ENCODE measurements at places on chromosomes 7 and 10.

DNA sequence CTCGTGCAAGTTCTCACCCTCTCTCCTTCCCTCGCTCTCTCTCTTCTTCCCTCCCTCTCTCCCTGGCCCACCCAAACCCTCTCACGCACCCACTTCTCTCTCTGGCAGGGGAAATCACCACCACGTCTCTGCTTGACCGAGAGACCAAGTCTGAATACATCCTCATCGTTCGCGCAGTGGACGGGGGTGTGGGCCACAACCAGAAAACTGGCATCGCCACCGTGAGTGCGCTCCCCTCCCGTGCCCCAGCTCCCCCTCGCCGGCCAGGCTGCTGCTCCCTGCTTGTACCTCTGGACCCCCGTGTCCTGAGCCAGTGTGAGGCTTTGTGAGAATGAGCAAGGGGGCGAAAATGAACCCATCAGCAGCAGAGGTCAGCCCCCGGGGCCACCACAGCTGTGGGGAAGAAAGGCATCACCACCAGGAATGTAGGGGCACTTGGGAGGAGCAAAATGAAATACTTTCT is 25.5 kb downstream of the C10orf105 start:
- no peak for DNase-seq

- DNase-seq = no peak
Observed at GRCh38 chr10:11425296-11425610, 186.2 kb downstream of the USP6NL start.

- peak; percentile 59 for DNase-seq
Observed at GRCh38 chr10:131972474-131973071, 9.2 kb downstream of the BNIP3 start.

GRCh38 chr7:102410918-102411317 is 14.8 kb downstream of the PRKRIP1 start:
- DNase-seq = no peak

DNA sequence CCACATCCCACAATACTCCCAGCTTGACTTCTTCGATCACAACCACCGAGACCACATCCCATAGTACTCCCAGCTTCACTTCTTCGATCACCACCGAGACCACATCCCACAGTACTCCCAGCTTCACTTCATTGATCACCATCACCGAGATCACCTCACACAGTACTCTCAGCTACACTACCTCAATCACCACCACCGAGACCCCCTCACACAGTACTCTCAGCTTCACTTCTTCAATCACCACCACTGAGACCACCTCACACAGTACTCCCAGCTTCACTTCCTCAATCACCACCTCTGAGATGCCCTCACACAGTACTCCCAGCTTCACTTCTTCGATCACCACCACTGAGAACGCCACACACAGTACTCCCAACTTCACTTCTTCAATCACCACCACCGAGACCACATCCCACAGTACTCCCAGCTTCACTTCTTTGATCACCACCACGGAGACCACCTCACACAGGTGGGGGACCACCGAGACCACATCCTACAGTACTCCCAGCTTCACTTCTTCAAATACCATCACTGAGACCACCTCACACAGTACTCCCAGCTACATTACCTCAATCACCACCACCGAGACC is 8.6 kb downstream of the MUC3A start:
- no peak for DNase-seq

GRCh38 chr7:107059468-107059867 is 15.0 kb downstream of the PRKAR2B start:
- no peak for DNase-seq

DNA sequence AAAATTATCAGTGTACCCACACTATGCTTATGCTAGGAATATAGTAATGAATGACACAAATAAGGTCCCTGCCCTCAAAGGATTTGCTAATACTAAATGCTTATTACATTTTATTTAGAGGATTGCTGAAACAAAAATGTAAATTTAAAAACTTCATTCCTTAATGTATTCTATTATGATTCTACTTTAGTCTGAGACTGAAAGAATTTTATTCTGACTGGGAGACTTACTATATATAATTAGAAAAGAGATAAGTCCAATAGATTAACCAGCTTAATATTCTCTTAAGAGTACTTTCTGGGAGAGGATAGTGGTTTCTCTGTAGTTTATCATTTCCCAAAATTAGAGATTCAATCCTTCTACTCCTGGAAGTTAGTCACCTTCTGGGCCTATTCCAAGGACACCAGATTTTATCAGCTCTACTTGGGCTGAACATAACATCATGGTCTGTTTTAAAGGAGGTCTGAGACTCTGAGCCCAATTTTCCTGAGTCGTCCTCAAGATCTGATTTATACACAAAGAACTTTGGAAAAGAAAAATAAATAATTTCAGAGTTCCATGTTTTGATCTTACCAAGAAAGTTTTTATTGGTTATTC is 41.1 kb downstream of the ASZ1 start:
- DNase-seq = no peak

DNA sequence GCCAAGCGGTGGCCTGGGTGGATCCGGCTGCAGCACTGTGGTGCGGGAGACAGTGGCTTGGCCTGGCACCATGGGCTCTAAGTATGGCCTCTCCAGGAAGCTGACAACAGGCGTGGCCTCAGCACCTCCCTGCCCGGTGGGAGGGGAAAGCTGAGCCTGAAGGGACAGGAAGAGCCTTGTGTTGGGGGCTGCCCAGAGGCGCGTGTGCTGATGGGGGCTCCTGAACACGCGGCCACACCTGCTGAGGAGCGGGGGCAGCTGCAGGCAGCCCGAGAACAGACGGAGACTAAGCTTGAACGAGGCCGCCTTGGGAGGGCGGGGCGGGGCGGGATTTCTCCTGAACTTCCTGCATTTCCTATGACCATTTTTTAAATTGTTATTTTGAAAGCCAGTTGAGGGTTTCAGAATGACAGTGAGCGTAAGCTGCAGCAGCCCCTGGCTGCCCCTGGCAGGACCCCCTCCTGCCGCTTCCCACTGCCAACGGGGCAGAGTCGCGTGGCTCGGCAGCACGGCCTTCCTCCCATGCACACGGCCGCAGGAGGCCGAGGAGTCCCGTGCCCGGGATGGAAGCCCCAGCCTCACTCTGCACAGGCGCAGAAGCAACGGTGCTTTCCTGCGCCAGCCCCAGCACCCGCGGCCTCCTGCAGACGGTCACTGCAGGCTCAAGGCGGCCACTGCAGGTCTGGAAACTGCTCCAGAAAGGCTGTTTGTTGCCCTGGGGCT is 43.2 kb downstream of the DPYSL4 start:
- DNase-seq = peak; percentile 72

- DNase-seq = no peak
Observed at GRCh38 chr10:69338547-69339450, 60.5 kb downstream of the HK1 start.

DNA sequence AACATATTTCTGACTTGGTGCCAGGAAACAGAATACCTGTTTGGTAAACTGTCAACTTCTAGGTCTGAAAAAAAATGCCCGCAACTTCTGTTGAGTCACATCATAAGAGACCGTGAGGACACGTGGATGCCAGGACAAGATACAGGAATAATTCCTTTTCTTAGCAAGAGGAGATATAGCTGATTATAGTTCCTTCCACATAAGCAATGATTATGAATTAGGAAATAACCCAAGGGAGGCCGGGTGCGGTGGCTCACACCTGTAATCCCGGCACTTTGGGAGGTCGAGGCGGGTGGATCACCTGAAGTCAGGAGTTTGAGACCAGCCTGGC is 75.2 kb downstream of the CDC123 start:
- DNase-seq = no peak

GRCh38 chr7:119197877-119198527 is 973.5 kb downstream of the ANKRD7 start:
- no peak for DNase-seq

DNA sequence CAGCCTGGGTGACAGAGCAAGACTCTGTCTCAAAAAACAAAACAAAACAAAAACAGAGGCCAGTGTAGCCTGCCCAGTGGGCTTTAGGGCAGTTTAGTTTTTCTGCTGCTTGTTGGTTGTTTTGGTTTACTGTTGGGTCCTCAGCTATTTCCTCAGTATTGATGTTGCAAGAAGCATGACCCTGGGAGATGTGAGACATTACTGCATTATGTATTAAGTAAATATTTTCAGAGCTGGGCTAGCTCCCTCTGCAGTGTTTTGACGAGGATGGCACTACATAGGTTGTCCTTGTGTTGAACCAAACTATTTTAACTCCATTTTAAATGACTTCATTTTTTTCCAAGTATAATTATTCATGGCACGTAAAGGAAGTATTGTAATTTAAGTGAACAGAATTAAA is 4.8 kb downstream of the AKAP9 start:
- no peak for DNase-seq

DNA sequence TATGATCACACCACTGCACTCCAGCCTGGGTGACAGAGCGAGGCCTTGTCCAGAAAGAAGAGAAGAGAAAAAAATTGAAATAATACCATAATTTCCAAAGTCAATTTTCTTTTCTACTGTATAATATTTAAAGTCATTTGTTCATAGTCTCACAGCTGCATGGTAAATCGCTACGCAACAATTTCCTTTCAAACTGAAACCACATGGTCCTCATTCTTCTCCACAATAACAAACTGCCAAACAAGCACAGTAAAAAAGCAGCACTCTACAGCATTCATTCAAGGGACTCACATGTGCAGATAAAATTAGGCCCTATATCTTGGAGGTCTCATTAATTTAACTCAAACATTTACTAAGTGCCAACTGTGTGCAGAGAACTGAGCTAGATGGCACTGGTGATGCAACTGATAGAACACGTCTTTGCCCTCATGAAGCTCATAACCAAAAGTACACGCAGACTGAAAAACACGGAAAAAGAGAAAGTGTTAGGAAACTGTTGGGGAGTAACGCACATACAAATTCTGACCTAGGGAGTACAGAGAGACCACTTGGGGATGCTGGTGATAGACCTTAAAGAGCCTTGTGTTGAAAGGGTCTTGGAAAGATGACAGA is 68.4 kb upstream of the SRRM3 start:
- no peak for DNase-seq

DNA sequence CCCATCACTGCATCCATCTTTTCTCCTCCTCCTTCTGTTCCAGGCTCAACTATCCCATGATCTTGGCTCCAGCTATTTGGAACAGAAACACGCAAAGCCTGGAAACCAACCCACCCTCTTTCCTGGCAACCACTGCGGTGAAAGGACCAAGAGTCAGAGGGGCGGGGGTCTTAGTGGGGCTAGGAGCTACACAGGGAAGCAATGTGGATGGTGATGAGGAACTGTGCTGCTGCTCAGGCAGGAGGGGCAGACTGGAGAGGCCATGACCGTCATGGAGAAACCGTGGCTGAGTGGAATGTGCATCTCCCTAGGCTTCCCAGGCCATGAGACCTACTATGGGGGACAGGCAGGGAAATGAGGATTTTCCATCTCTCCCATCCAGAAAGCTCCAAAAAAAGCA is 25.6 kb downstream of the PLAC9 start:
- DNase-seq = no peak

DNA sequence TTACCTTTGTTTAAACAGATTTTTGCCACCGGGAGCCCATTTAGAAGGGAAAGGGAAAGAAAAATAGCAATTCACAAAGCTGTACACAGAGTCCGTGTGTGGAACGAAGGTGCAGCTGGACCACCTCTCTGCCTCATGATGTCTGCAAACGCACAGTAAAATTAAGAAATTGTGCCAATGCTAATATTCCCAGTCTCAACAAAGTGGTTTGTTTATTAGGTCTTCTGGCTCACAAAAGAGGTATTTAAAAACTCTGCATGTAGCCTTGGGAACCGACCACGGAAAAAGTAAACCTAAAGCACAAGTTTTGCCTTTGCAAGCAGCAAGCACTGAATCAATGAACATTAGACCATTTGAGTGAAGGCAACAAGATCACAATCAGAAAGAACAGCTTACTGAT is 57.7 kb downstream of the CREB3L2 start:
- DNase-seq = no peak

DNA sequence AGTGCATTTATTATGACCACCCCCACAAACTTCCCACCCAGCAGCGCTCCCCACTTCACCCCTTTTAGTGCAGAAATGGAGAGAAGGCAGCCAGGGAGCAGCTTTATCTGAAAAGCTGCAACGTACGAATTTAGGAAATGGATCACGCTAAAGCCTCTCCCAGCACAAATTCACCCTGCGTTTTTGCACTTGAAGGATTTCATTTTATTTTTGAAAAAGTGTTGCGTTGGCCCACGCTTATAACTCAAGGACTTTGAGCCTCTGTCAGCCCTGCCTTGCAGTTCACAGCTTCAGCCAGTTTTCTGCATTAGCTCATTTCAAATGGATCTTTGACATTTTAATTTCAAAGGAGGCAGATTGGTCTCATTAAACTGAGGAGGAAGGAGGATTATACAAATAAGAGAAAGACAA is 556.1 kb downstream of the KCNMA1 start:
- no peak for DNase-seq

GRCh38 chr10:30059209-30060107 is at the start of gene JCAD:
JCAD (minus strand) TSS chr10:30059586; CDS start chr10:30047812, 11,774 bp downstream.
- DNase-seq = peak; percentile 50

DNA sequence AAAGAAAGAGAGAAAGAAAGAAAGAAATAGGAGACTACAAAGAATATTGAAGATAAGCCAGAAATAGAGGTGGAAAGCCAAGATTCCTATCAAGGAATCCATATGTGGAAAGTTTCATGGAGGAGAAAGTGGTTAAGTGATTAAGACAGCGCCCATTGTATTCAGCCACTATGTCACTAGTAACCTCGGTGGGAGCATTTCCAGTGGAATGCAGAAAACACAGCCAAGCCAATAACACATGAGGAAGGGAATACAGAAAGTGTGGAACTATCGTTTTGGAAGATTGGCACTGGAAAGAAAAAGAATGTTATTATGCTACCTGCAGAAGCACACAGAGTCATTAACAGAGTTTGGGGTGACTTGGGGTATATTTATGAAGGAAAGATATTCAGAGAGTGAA is 2.7 kb downstream of the MGAM2 start:
- DNase-seq = no peak

GRCh38 chr10:71766717-71767419 is 6.5 kb downstream of the VSIR start:
- no peak for DNase-seq

DNA sequence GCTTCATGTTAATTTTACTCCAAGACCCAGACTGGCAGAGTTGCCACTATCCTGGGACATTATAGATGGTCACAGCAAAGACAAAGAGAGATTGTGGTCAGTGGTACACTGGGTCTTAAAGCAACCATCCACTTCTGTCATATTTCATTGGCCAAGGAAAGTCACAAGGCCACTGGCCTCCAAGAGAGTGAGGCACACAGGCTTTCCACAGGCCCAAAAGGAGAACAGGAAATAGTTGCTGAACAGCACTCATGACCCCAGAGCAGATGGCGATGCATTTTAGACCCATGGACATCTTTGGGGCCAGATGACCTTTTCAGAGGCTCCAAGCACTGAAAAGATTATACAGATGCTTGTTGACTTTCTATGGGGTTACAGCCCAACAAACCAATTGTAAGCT is 97.4 kb downstream of the ARID5B start:
- no peak for DNase-seq

- no peak for DNase-seq
Observed at GRCh38 chr10:75013007-75013406, 98.4 kb upstream of the SAMD8 start.

GRCh38 chr10:5958675-5959074 is 18.7 kb downstream of the IL15RA start:
- DNase-seq = no peak
